ENCODE measurements at places on chromosomes 5 and 9.

DNA sequence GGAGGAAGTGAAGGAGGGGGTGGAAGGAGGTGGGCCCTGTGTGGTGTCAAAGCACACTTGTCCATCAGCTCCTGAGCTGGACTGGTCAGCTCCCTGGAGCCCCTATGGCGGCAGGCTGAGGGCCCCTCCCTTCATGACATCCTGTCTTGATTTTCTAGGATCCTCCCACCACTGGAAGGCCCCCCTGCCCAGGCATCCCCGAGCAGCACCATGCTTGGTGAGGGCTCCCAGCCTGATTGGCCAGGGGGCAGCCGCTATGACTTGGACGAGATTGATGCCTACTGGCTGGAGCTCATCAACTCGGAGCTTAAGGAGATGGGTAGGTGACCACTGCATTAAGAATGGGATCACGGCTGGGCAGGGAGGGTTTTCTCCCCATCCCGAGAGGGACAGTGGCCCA is 34.2 kb downstream of the JADE2 start:
- DNase-seq = no peak

GRCh38 chr9:2933165-2934095 is 89.5 kb upstream of the PUM3 start:
- DNase-seq = no peak

GRCh38 chr5:17014686-17015085 is 78.6 kb upstream of the MYO10 start:
- no peak for DNase-seq

GRCh38 chr9:89342948-89343347 is 24.6 kb downstream of the SECISBP2 start:
- DNase-seq = no peak

DNA sequence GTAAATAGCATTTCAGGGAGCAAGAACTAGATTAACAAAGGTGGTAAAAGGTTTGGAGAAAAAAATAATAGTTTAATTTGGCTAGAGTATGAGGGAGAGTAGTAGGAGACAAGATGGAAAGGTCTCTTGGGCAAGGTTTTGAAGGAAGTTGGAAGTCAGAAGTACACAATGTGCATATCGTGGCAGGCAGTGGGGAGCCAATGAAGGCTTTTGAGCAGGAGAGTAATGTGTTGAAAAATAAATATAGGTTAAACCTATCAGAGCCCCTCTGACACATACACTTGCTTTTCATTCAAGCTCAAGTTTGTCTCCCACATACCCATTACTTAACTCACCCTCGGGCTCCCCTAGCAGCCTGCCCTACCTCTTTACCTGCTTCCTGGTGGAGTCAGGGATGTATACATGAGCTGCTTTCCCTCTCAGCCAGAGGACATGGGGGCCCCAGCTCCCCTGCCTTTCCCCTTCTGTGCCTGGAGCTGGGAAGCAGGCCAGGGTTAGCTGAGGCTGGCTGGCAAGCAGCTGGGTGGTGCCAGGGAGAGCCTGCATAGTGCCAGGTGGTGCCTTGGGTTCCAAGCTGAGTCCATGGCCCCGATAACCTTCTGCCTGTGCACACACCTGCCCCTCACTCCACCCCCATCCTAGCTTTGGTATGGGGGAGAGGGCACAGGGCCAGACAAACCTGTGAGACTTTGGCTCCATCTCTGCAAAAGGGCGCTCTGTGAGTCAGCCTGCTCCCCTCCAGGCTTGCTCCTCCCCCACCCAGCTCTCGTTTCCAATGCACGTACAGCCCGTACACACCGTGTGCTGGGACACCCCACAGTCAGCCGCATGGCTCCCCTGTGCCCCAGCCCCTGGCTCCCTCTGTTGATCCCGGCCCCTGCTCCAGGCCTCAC is at the start of gene CA9:
Gene CA9, plus strand, starts transcription at position 797 of the 893 bp plus-strand sequence. Its CDS starts 32 bp downstream, at position 829.
- DNase-seq = no peak

DNA sequence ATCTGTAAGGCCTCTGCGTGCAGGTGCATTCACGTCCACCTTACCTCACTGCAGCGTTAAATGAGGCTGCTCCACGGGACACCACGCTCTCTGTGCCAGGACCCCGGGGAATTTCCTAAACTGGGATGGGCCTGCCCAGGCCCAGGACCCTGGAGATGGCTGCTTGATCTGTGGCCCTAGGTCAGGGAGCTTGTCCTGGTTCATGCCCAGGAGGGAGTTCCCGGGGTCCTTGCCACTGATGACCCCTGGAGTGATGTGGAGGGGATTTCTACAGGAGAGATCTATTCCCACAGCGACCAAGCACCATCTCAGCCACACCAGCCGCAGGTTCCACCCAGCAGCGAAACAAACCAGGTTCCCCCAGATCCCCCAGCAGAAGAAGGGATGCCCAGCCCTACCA is 3.5 kb downstream of the OR2V1 start:
- DNase-seq = no peak

GRCh38 chr5:138792195-138792790 is 39.1 kb downstream of the CTNNA1 start:
- no peak for DNase-seq

DNA sequence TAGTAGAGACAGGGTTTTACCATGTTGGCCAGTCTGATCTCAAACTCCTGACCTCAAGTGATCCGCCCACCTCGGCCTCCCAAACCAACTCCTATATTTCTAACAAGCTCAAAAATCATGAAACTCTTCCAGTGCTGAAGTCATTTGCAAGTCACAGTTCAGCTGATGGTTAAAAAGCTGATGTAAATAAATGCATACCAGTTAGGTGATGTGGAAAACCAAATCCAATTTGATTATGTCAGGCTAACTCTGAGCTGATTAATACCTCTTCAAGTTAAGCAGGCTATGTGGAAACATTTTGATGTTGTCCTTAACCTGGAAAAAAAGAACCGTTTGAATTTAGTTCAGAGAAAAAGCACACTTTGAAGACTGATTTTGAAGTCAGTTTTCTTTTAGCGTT is 51.0 kb downstream of the TMEM252 start:
- no peak for DNase-seq

GRCh38 chr5:172683264-172683644 is 42.2 kb downstream of the NEURL1B start:
- no peak for DNase-seq

All from fibroblast of pulmonary artery (primary cell).